ENCODE measurements at places on chromosomes 16 and 17. TPM values are rescaled to one million over a fixed set of nuclear protein-coding genes. Genes with fewer than 3 reads are reported as not detected.

GRCh38 chr17:72332367-72332766 is 211.5 kb downstream of the SOX9 start:
- no peaks in the 10 kb centered on the region for H3K27me3 ChIP-seq
- no peak for DNase-seq
- H3K36me3 ChIP-seq, result no peaks in the 10 kb centered on the region

- no peaks in the 10 kb centered on the region for H3K36me3 ChIP-seq
- H3K4me1 ChIP-seq, result no peaks in the 10 kb centered on the region
- H3K4me3 ChIP-seq, result no peak overlapping the region
- no peak for DNase-seq
- H3K27ac ChIP-seq, result no peak overlapping the region
- no peaks in the 10 kb centered on the region for H3K27me3 ChIP-seq
These were observed 894.2 kb downstream of the KCNJ2 start for GRCh38 chr17:71063559-71063958.

GRCh38 chr16:30585022-30585399 is 486 bp downstream of the ZNF785 start:
- H3K27me3 ChIP-seq, result no peaks in the 10 kb centered on the region
- no peaks in the 10 kb centered on the region for H3K4me1 ChIP-seq
- DNase-seq, result no peak

GRCh38 chr16:4328046-4328781 is 12.3 kb downstream of the GLIS2 start:
- peak; percentile 91 for DNase-seq
- H3K4me1 ChIP-seq, result peaks cover 2% of the 10 kb centered on the region
- H3K4me3 ChIP-seq, result peak overlapping the region; percentile 27
- no peaks in the 10 kb centered on the region for H3K27me3 ChIP-seq
- peak overlapping the region; percentile 20 for H3K27ac ChIP-seq
- no peaks in the 10 kb centered on the region for H3K36me3 ChIP-seq

ODAD4 gene
- total RNA-seq, result 0.81 TPM

DNA sequence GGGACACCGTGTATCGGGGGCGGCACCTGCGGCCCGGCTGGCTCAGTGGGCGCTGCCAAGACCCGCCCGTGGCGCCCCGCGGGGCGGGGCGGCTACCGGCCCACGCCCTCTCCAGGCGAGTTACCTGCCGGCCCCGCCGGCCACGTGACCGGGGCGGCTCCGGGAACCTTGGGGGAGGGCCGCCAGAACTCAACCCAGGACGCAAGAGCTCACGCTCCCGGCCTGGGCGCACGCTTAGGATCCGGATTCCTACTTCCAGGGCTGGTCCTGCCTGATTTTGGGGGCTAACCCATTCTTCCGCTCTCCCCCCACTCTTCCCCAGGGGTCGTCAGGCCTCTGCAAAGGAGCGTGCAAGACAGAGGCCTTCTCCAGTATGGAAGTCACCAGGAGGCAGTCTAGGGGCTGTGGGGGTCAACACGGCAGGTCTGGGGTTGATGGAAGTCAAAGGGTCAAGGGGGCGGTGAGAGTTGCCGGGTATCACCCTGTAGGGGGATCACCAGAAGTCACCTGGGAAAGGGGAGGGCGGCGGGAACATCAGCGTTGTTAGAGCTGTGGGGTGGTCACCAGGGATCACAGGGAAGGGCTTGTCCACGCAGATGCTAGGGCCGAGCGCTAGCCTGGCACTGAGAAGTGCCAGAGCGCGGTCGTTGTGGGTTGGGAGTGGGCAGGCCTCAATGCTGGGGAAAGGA is 354 bp upstream of the ESRP2 start:
- H3K27ac ChIP-seq, result no peak overlapping the region
- DNase-seq, result no peak
- no peaks in the 10 kb centered on the region for H3K36me3 ChIP-seq
- H3K27me3 ChIP-seq, result no peaks in the 10 kb centered on the region
- H3K4me3 ChIP-seq, result no peak overlapping the region

DNA sequence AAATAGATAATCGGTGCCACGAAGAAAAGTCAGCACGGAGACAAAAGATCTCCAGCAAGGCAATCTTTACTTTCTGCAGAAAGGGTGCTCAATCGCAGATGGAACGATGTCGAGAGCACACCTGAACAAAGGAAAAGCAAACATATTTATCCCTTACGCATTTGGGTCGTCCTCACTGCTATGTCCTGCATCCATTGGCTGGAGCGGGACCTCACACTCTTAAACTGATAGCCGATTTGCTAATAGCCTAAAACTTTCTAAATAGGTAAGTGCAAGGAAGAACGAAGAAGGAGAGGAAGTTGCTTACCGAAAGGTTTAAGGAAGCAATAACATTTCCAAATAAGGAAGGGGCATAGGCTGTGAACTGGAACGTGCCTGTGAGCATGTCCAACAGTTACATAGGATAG is 1.2 kb upstream of the AKAP10 start:
- no peak for DNase-seq
- no peaks in the 10 kb centered on the region for H3K36me3 ChIP-seq
- H3K27me3 ChIP-seq, result no peaks in the 10 kb centered on the region
- no peaks in the 10 kb centered on the region for H3K4me1 ChIP-seq
- H3K27ac ChIP-seq, result no peak overlapping the region

KRTAP4-4 gene
- not detected for total RNA-seq

GRCh38 chr17:44778656-44779210 is 19.9 kb downstream of the ADAM11 start:
- no peaks in the 10 kb centered on the region for H3K36me3 ChIP-seq
- no peaks in the 10 kb centered on the region for H3K4me1 ChIP-seq
- H3K4me3 ChIP-seq, result no peak overlapping the region
- no peak for DNase-seq
- no peaks in the 10 kb centered on the region for H3K27me3 ChIP-seq
- H3K27ac ChIP-seq, result no peak overlapping the region

FOXL1 gene
- total RNA-seq, result 23.8 TPM

GRCh38 chr16:471353-472198 is 46.1 kb downstream of the RAB11FIP3 start:
- no peaks in the 10 kb centered on the region for H3K4me1 ChIP-seq
- DNase-seq, result no peak
- no peak overlapping the region for H3K27ac ChIP-seq
- no peaks in the 10 kb centered on the region for H3K27me3 ChIP-seq
- H3K36me3 ChIP-seq, result no peaks in the 10 kb centered on the region
- no peak overlapping the region for H3K4me3 ChIP-seq

- no peaks in the 10 kb centered on the region for H3K4me1 ChIP-seq
- no peak for DNase-seq
- H3K27ac ChIP-seq, result no peak overlapping the region
These were observed 33.8 kb downstream of the DEF8 start for GRCh38 chr16:89982318-89982717.

DNA sequence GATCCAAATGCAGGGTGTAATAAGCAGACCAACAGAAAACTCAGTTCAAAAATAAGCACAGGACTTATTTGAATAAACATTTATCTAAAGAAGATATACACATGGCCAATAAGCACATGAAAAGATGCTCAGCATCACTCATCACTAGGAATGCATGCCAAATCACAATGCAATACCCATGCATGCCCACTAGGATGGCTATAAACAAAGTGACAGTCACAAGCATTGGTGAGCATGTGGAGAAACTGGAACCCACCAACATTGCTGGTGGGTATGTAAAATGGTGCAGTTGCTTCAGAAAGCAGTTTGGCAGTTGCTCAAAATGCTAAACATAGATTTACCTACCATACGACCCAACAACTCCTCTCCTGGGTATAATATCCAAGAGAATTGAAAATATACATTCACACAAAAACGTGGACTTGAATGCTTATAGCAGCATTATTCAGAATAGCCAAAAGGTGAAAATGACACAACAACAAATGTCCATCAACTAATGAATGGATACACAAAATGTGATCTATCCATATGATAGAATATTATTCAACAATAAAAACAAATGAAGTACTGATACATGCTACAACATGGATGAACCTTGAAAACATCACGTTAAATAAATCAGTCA is 20.1 kb downstream of the UBE2O start:
- no peak for DNase-seq
- no peaks in the 10 kb centered on the region for H3K27me3 ChIP-seq
- no peaks in the 10 kb centered on the region for H3K36me3 ChIP-seq
- H3K27ac ChIP-seq, result no peak overlapping the region
- H3K4me3 ChIP-seq, result no peak overlapping the region
- no peaks in the 10 kb centered on the region for H3K4me1 ChIP-seq

- no peaks in the 10 kb centered on the region for H3K27me3 ChIP-seq
- no peaks in the 10 kb centered on the region for H3K36me3 ChIP-seq
- H3K4me1 ChIP-seq, result no peaks in the 10 kb centered on the region
- peak overlapping the region; percentile 86 for H3K27ac ChIP-seq
- H3K4me3 ChIP-seq, result no peak overlapping the region
- peak; percentile 93 for DNase-seq
These were observed 23.0 kb downstream of the RARA start for GRCh38 chr17:40331743-40332641.

DNA sequence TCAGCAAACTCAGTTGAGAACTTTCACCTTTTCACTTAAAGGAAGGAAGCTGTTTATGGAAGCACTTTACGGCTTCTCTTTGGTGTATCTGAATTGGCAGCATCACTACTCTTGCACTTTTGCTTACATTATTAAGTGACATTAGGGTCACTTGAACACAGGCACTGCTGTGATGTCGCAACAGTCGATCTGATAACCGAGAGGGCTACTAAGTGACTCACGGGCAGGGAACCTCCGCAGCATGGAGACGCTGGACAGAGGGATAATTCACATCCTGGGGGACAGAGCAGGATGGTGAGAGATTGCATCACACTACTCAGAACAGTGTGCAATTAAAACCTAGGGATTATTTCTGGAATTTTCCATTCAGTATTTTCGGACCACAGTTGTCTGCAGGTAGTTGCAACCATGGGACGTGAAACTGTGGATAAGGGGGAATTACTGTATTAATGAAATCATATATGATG is 56.5 kb downstream of the DNAH2 start:
- no peaks in the 10 kb centered on the region for H3K4me1 ChIP-seq
- no peaks in the 10 kb centered on the region for H3K36me3 ChIP-seq
- no peak overlapping the region for H3K4me3 ChIP-seq
- H3K27me3 ChIP-seq, result no peaks in the 10 kb centered on the region
- no peak for DNase-seq

DNA sequence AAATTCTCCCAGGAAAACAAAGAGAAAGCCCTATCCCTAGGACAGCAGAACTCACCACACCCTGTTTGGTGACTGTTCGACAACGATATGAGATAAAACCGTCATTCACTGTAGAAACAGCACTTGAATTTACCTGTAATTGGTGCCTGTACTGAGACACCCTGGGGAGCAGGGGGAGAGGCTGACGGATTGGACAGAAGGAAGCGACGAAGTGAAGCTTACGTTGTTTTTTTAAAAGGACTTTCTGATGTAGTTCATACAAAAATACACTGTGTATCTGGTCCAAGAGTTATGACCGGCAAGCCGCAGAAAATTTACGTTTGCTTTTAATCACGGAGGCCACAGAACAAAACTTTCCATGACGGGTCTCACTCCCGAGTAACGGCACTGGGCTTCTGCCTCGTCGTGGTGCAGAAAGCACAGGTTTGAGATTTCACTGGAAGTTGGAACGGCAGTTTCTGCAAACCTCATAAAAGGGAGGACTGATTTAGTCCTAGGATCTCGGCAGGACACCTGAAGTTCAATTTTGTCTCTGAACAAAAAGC is 9.7 kb downstream of the NXN start:
- no peaks in the 10 kb centered on the region for H3K36me3 ChIP-seq
- no peak for DNase-seq
- no peaks in the 10 kb centered on the region for H3K4me1 ChIP-seq
- H3K27me3 ChIP-seq, result no peaks in the 10 kb centered on the region
- no peak overlapping the region for H3K4me3 ChIP-seq

DNA sequence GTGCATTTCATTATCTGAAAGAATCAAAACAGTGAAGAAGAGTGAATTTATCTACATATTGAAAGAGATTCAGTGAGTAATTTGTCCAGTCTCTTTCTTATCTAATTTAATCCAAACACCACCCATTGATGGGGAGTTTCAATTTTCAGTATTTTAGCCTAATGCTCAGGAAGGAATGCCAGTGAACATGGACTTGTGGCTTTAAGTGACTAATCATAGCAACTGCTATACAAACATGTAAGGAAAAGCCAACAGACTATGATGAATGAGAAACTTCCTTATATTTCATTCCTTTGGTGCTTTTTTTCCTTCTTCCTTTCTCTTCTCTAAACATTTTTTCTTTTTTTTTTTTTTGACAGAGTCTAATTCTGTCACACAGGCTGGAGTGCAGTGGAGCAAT is 885.8 kb downstream of the KCNJ2 start:
- no peaks in the 10 kb centered on the region for H3K36me3 ChIP-seq
- no peaks in the 10 kb centered on the region for H3K4me1 ChIP-seq
- no peak for DNase-seq
- no peaks in the 10 kb centered on the region for H3K27me3 ChIP-seq

- no peaks in the 10 kb centered on the region for H3K36me3 ChIP-seq
- H3K27ac ChIP-seq, result no peak overlapping the region
- H3K4me3 ChIP-seq, result no peak overlapping the region
- no peaks in the 10 kb centered on the region for H3K27me3 ChIP-seq
- DNase-seq, result no peak
These were observed 6.0 kb downstream of the ADAP2 start for GRCh38 chr17:30927756-30928155.

CORO1A gene
- 38.4 TPM for total RNA-seq

DNA sequence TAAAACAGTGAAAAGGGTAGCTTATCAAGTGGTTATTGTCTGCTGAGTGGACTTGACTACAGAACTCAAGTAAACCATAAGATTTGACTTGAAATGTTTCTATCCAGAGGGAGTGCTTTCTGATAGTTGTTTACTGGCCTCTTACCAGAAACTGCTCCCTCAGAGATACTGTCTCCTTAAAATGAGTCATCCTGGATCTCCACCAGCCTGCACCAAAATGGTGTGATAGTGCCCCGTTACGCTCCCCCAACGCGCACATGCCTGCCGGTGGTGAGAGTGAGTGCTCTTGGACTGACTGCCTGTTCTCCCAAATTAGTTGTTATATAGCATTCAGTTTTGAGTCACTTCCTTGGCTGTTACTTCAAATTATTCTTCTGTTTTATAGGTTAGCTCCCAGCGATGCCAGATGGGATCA is 22.9 kb downstream of the PRCD start:
- H3K4me1 ChIP-seq, result no peaks in the 10 kb centered on the region
- no peak for DNase-seq
- H3K27me3 ChIP-seq, result no peaks in the 10 kb centered on the region
- no peak overlapping the region for H3K4me3 ChIP-seq

DNA sequence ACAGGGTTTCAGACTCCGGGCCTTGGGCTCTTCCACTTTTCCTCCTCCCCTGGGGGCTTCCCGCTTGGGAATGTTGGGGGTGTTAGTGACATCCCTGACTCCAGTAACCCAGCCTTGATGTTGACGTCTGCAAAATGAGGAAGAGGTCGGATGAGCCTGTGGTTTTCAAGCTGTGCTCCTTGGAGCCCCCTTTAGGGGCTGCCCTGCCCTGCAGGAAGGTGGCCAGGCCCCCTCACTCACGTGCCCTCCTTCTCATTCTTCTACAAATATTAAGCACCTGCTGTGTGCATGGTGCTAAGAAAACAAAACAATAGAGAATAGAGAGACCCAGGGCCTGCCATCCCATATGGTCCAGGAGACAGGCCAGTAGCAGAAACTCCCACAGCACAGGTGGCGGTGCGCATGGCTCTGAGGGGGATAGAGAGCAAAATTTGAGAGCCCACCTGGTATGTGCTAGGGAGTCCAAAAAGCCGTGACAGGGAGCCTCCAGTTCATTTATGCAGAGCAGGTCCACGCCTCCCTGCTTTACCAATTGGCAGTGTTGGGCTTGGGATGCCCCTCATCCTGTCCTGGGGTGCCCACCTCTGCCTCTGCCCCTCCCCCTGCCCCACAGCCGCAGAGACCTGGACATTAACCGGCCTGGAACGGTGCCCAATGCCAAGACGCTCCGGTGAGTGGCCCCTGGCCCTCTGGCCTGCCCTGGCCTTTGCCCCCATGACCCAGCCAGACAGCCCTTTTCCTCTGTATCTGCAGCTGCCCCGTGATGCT is 7.4 kb downstream of the NDRG4 start:
- no peak overlapping the region for H3K27ac ChIP-seq
- DNase-seq, result no peak
- no peak overlapping the region for H3K4me3 ChIP-seq

Measured in aorta (tissue), 5 donors.